ENCODE measurements at places on chromosomes 7 and 10.
A peak's percentile ranks its signal among the peaks of the same experiment; 100 is the strongest.

- DNase-seq, result peak; percentile 30
Measured at GRCh38 chr10:12214763-12215218, 18.8 kb downstream of the CDC123 start.

- DNase-seq, result no peak
Measured at GRCh38 chr10:17474595-17475323, 20.4 kb upstream of the ST8SIA6 start.

DNA sequence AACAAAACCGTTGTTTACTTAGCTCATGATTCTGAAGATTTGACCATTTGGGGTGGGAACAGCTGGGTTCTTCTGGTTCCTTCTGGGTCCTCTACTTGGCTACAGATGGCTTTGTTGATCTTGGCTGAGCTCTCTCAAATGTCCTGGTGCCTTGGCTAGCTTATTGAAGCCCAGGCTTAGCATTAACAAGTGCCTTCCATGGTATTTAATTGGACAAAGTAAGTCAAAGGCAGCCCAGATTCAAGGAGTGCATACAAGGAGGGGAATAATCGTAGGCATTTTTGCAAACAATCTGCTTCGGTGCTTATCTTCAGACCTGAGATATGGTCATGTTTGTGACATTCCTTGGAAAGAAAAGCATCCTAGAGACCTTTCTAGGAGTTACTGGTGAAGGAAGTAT lies 81.4 kb downstream of the ADCYAP1R1 start:
- no peak for DNase-seq

DNA sequence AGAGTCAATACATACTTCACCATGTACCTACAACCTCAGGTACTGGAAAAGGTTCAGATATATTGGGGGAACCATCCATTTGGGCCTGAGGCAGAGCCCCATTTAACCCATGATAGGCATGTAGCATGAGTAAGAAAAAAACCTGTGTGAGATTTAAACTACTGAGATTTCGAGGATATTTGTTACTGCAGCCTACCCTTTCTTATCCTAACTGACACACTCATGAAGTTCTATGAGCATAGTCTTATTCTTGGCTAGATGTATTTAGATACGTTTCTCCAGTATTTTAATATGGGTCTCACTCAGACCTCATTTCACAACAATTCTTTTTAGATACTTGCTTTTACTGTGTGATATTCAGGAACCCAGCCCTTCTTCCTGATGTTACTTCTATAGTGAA lies 39.3 kb downstream of the GHRHR start:
- DNase-seq, result no peak

DNA sequence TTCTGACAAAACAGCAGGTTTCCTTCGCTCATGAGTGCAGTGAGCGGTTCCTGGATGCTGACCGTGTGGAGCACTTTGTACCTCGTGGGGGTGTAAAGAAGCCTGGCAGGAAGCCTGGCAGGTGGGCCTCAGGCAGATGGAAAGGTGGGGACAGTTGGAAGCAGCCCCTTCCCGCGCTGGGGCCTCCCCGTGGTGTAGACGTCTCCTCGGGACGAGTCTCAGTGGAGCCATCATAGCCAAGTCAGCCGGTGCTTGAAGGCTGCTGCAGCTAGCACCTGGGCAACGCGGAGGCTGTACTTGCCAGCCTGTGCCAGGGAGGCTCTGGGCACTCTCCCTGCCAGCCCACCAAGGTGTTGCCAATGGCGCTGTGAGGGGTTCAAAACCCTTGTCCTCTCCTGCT lies 154.5 kb downstream of the WDR37 start:
- no peak for DNase-seq

GRCh38 chr10:13421382-13421917 lies 73.4 kb upstream of the SEPHS1 start:
- no peak for DNase-seq

DNA sequence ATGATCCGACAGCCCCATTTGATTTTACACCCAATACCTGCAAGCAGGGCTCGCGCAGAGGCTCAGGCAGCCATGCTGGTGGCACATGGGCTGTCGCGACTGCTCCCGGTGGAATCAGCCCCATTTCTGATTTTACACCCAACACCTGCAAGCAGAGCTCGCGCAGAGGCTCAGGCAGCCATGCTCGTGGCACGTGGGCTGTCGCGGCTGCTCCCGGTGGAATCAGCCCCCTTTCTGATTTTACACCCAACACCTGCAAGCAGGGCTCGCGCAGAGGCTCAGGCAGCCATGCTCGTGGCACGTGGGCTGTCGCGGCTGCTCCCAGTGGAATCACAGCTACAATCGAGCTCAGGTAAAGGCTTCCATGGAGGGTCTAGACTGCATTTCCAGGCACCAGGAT lies 244.1 kb downstream of the PTPRN2 start:
- DNase-seq, result no peak

Measured in activated T-cell treated with anti-CD3 and anti-CD28 coated beads for 4 hours (primary cell).